ENCODE measurements at places on chromosomes 7 and 10. TPM values are rescaled to one million over a fixed set of nuclear protein-coding genes. Genes with fewer than 3 reads are reported as not detected.

GRCh38 chr7:157016024-157016351 is 5.5 kb upstream of the MNX1 start:
- DNase-seq, result no peak

GRCh38 chr10:8054244-8054493 is 319 bp upstream of the GATA3 start:
- no peak for DNase-seq

GRCh38 chr7:41637049-41637448 is 65.8 kb downstream of the INHBA start:
- no peak for DNase-seq

DNA sequence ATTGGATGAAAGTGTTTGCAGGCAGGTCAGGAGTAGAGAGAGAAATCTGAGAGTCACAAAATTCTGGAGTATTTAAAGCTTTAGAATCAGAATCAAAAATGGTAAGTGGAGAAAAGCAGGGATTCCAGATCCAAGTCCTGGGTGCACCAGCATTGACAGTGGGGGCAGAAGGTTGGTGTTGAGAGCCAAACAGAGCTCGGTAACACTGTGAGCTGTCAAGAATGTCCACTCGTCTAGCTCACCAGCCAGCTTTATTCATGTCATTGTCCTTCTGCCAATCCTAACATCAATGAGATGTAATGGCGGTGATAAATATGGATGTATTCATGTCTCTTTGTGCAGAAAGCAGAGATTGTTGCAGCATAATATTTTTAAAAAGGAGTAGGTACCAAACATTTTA is 128.8 kb downstream of the KLF6 start:
- no peak for DNase-seq

DNA sequence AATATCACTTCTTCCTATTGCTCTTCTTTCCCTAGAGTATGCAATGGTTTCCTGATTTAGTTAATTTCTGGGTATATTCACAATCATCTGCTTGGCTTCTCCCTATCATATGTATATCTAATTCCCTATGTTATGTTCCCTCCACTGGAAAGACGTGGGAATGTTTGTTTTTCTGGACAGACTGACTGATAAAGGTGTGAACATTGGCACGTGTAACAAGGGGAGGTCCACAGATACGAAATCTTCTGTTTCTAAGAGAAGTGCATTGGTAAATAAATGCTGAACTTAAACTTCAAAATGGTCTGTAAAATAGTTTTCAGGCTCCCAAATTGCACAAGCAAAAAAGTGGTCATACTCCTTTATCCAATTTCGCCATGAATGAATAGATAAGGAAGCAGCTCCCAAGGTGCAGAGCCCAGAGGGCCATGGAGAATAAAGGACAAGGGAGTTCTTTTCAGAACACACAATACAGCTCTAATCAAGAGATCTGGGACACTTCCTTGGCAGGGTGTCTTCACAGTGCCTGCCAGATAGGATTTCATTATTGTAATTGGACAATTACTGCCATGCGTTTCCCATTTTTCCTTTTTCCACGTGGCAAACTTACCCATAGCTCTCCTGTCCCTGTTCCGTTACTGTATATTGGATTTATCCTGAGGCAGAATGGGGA is 141.9 kb downstream of the RNF133 start:
- no peak for DNase-seq

- no peak for DNase-seq
Observed at GRCh38 chr7:72020311-72020710, 391.8 kb downstream of the CALN1 start.

GRCh38 chr10:78852466-78853240 is 216.1 kb upstream of the ZMIZ1 start:
- DNase-seq, result no peak

DNA sequence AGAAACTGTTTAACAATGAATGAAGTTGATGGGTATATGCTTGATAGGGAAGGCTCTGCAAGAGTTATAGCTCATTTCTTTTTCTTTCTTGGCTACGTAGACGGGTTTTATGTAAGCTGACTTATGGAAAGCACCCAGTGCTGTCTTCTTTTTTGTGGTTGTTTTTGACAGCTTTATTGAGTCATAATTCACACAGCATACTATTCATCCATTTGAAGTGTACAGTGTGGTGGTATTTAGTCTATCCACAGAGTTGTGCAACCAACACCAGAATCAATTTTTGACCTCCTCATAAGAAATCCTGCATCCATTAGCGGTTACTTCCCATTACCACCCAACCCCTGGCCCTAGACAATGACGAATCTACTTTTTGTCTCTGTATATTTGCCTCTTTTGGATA is 240.6 kb upstream of the KIAA1217 start:
- DNase-seq, result no peak

DNA sequence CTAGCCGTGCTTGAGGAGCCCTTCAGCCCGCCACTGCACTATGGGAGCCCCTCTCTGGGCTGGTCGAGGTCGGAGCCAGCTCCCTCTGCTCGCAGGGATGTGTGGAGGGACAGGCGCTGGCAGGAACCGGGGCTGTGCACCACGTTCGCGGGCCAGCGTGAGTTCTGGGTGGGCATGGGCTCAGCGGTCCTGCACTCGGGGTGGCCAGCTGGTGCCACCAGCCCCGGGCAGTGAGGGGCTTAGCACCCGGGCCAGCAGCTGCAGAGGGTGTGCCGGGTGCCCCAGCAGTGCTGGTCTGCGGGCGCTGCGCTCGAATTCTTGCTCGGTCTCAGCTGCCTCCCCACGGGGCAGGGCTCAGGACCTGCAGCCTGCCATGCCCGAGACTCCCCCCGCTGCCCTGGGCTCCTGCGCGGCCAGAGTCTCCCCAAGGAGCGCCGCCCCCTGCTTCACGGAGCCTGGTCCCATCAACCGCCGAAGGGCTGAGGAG is 90.8 kb upstream of the NRG3 start:
- no peak for DNase-seq

DNA sequence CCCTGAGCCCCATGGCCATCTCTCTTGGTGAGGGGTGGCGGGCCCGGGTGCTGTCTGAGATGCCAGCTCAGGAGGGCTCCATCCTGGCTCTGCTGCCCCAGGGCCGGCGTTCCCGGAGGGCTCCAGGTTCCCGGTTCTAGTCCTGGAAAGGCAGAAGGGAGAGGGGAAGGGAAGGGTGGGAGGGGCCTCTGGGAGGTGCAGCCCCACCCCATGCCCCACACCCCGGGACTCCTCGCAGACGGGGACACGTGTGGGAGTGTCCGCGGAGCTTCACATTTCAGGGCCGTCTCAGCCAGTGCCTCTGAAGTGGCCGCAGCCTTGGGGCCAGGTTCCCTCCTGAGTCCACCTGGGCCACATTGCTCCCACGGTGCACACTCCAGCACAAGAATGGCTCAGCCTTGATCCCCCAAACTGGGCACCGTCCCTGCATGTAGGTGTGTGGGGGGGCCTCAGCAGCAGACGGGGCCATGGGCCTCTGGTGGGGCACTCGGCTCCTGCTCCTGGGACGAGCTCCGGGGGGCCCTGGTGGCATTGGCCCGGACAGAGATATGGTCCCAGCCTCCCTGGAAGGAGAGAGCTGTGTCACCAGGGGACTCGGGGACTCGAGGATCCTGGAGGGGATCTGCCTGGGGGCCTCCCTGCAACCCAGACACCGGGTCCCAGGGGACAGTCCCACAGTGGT is 5.8 kb downstream of the BHLHA15 start:
- DNase-seq, result no peak

DNA sequence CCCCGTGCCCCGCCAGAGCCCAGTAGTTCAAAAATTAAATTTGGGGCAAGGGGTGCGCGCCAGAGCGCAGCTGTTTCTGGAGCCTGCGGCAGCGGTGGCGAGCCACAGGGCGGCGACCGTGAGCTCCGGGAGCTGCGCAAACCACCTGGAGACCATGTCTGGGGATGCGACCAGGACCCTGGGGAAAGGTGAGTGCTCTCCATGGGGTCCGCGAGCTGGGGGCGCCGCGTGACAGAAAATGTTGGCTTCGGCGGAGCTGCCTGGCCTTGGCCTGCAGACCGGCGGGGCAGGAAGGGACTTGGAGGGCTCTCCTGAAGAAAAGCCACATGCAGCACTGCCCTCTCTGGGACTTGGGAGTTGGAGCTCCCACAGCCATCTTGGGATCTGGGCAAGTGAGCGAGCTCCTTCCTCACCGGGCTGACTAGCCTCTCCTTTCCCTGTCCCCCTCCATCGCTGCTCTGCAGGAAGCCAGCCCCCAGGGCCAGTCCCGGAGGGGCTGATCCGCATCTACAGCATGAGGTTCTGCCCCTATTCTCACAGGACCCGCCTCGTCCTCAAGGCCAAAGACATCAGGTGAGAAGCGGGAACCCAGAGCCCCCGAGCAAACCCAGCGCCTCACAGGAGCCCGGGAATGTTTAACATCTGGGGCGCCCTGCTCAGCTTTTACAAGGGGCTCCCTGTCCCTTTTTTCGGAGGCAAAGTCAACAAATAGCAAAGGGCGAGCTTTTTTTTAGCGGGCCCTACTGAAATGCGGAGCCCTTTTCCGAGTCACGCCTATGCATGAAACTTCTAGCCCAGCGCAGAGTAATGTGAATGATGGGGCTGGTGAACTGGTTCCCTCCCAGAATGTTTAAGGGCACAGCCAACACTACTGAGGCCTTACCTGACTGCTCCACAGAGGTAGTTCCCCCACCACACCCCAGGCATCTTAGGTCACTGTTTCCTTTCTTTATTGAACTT is 6.1 kb downstream of the GSTO2 start:
- DNase-seq, result peak; percentile 71

The TRIM73 gene
- 18.7 TPM for total RNA-seq

The SPDYE5 gene
- 0.14 TPM for total RNA-seq

The BAIAP2L1 gene
- 1.4 TPM for total RNA-seq

The IRF5 gene
- total RNA-seq, result 7.7 TPM

The AKR1E2 gene
- total RNA-seq, result 4.5 TPM
